CD4-positive, alpha-beta T cell (primary cell): ENCODE measurements at places on chromosomes 4 and X. TPM values are rescaled to one million over a fixed set of nuclear protein-coding genes. Genes with fewer than 3 reads are reported as not detected.

- no peak overlapping the region for H3K27ac ChIP-seq
- peaks cover 50% of the 10 kb centered on the region for H3K4me1 ChIP-seq
- peak; percentile 62 for DNase-seq
These were observed 47.6 kb downstream of the SH3KBP1 start for GRCh38 chrX:19839770-19840254.

NUDT11 gene
- 0.20 TPM for total RNA-seq

GRCh38 chr4:14564281-14564680 is 438.0 kb upstream of the CPEB2 start:
- no peaks in the 10 kb centered on the region for H3K4me1 ChIP-seq
- no peaks in the 10 kb centered on the region for H3K27me3 ChIP-seq
- no peaks in the 10 kb centered on the region for H3K36me3 ChIP-seq

DNA sequence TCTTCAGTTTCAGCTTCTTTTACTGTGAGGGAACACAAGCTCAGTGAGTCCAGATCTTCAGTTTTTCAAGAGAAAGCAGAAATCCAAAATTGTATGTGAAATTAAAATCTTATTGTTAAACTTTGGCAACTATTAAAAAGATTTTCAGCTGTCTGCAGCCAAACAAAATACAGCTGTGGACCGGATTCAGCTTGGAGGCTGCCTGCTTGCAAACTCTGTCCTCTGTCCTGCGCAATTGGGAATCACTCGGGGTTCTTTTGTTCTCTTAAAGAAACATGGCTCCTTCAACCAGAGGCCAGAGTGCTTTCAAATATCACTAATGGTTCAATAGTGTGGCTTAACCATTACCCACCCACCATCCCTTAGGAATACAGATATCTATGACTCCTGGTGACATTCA is 201.2 kb downstream of the CHIC2 start:
- no peaks in the 10 kb centered on the region for H3K27me3 ChIP-seq
- H3K27ac ChIP-seq = no peak overlapping the region
- H3K4me1 ChIP-seq = no peaks in the 10 kb centered on the region

- no peak overlapping the region for H3K27ac ChIP-seq
- H3K27me3 ChIP-seq = no peaks in the 10 kb centered on the region
- no peak for DNase-seq
- no peaks in the 10 kb centered on the region for H3K4me1 ChIP-seq
- H3K36me3 ChIP-seq = no peaks in the 10 kb centered on the region
These were observed 186.9 kb upstream of the LNX1 start for GRCh38 chr4:53778155-53778554.
